ENCODE measurements at places on chromosomes 1 and 21. TPM values are rescaled to one million over a fixed set of nuclear protein-coding genes. Genes with fewer than 3 reads are reported as not detected.

The EPHA2 gene
- not detected for total RNA-seq

The CFAP141 gene
- total RNA-seq = not detected

The KDM1A gene
- total RNA-seq = 49.2 TPM

The DENND2D gene
- 165 TPM for total RNA-seq

The HSD3B2 gene
- not detected for total RNA-seq

The NUAK2 gene
- total RNA-seq = 5.4 TPM

The PIK3R3 gene
- total RNA-seq = 0.93 TPM

The TCHHL1 gene
- not detected for total RNA-seq

The GJA9 gene
- not detected for total RNA-seq

The MAP3K6 gene
- total RNA-seq = 8.3 TPM

The FRRS1 gene
- 2.1 TPM for total RNA-seq

The ECM1 gene
- 1.5 TPM for total RNA-seq

The SLC30A2 gene
- total RNA-seq = not detected

The AKR7A3 gene
- total RNA-seq = 0.35 TPM

The FCGR1A gene
- total RNA-seq = not detected

The CHRM3 gene
- total RNA-seq = 0.50 TPM

The KCNN3 gene
- total RNA-seq = 0.10 TPM

The C4BPB gene
- 7.4 TPM for total RNA-seq

The MAN1C1 gene
- total RNA-seq = 13.3 TPM

The NR1I3 gene
- not detected for total RNA-seq

The TDRKH gene
- total RNA-seq = 26.3 TPM

The GPR37L1 gene
- not detected for total RNA-seq

The RBP7 gene
- total RNA-seq = not detected

The OR10T2 gene
- total RNA-seq = not detected

The CHI3L2 gene
- total RNA-seq = 9.0 TPM

The SZRD1 gene
- total RNA-seq = 145 TPM

The CFHR5 gene
- total RNA-seq = not detected

The RPL11 gene
- 1,532 TPM for total RNA-seq

The RPTN gene
- not detected for total RNA-seq

The FAM78B gene
- 0.90 TPM for total RNA-seq

The ESRRG gene
- not detected for total RNA-seq

The MX1 gene
- 154 TPM for total RNA-seq

The CD1E gene
- not detected for total RNA-seq

Measured in activated T-cell treated with anti-CD3 and anti-CD28 coated beads, Interleukin-2, amount 50 U/mL, for 72 hours (primary cell).